Astrocyte (in vitro differentiated cells and primary cell): ENCODE measurements at places on chromosomes 7 and 10. TPM values are rescaled to one million over a fixed set of nuclear protein-coding genes. Genes with fewer than 3 reads are reported as not detected.

NEURL1 gene
- 1.4 and 1.5 TPM in 2 replicates for total RNA-seq

LMOD2 gene
- not detected in 2 replicates for total RNA-seq

C10orf67 gene
- 0.27 and 0.46 TPM in 2 replicates for total RNA-seq

AKR1C4 gene
- not detected in 2 replicates for total RNA-seq

EIF5AL1 gene
- total RNA-seq = 1.0 and 1.1 TPM in 2 replicates

CLCN1 gene
- not detected in 2 replicates for total RNA-seq

MYH16 gene
- 0.11 and 0.24 TPM in 2 replicates for total RNA-seq

SOSTDC1 gene
- total RNA-seq = 0.14 and 0.23 TPM in 2 replicates

CLIP2 gene
- 31.4 and 35.4 TPM in 2 replicates for total RNA-seq

METTL2B gene
- total RNA-seq = 30.8 and 34.5 TPM in 2 replicates

TMEM229A gene
- total RNA-seq = 0.09 TPM in 1 of 2 replicates, not detected in the other

SRRT gene
- 112 and 118 TPM in 2 replicates for total RNA-seq

GHRHR gene
- total RNA-seq = not detected in 2 replicates

BTBD16 gene
- 0.26 TPM in 1 of 2 replicates, not detected in the other for total RNA-seq

NPY4R2 gene
- total RNA-seq = not detected in 2 replicates

HOXA9 gene
- total RNA-seq = not detected in 2 replicates

GIMAP2 gene
- total RNA-seq = not detected in 2 replicates

SEMA3C gene
- 148 and 193 TPM in 2 replicates for total RNA-seq

PPP1R17 gene
- not detected in 2 replicates for total RNA-seq
